ENCODE measurements at places on chromosomes 2 and 18.

DNA sequence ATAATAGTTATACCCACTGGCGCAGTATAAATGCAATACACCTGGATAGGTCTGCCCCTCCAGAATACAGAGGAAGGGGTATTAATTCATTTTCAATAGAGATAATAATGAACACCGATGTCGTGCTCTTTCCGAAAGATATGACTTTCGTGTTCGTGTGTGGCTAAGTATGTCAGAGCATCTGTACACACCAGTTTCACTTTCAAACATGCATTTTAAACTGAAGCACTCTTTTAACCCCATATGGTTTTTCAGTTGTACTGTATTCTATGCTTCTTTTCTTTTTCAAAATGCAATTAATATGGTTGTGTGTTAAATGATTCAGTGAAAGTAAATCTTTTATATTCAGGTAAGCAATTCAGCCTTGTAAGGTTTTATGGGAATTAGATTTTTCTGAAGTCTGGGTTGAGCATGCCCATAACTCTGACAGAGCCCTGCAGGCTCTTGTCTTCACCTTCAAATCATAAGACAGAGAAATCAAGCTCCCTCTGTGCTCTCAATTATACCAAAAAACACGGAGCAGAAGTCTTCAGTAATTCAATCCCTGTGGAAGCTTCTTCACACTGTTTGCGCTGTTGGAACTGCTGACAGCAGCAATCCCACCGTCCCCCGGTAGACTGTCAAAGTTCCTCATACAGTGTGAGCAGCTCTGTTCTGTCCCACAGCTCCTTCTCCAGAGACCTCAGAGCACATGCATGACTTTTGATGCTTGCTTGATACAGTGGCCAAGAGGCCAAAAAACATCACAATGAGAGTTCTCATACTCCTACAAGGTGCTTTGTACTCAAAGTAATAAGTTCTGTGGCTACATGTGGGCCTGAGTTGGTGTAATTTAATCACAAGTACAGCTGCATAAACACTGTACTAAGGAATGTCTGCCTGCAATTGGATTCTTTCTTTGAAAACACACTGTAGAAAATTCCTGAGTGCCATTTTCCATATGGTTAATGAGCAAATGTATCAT is 186.8 kb downstream of the ZNF521 start:
- DNase-seq = no peak

DNA sequence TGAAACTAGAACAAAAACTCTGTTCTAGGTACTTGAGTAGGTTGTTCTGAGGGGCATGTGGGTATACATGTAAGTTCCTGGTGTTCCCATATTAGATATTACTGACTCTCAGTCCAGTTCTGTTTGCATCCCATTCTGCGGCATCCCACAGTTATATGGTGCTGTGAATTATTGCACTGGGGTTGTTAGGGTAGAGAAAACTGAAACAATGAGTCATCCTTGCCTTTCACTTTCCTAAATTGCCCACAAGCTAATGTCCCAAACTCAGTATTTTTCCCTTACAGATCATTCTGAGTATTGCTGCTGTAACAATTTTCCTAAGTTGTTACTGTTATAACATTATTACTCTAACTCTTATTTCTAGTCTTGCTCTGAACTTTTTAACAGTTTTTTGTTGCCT is 3.0 kb downstream of the WDR75 start:
- no peak for DNase-seq

GRCh38 chr2:43121580-43122314 is 104.7 kb downstream of the ZFP36L2 start:
- DNase-seq = no peak

GRCh38 chr2:205148755-205149154 is 533.5 kb upstream of the NRP2 start:
- DNase-seq = no peak

DNA sequence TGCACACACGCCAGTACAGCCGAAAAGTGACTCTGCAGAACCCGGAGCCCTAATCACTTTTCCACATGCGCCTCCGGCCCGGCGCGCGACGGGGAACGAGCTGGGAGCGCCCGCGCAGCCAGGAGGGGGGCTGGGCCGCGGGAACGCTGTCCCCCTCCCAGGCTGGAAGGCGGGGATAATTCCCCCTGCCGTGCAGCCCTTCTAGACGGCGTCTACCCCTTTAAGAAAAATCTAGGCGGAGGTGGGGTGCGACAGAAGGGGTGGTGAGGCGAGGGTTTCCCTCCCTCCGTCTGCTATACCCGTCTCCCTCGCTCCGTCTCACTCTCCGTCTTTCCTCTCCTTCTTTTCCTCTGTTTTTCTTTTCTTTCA is 2.4 kb downstream of the CYP26B1 start:
- DNase-seq = no peak

- DNase-seq = no peak
These were observed 355.4 kb upstream of the GULP1 start for GRCh38 chr2:187936228-187936627.

GRCh38 chr2:33111002-33111446 is 164.3 kb downstream of the LTBP1 start:
- no peak for DNase-seq

DNA sequence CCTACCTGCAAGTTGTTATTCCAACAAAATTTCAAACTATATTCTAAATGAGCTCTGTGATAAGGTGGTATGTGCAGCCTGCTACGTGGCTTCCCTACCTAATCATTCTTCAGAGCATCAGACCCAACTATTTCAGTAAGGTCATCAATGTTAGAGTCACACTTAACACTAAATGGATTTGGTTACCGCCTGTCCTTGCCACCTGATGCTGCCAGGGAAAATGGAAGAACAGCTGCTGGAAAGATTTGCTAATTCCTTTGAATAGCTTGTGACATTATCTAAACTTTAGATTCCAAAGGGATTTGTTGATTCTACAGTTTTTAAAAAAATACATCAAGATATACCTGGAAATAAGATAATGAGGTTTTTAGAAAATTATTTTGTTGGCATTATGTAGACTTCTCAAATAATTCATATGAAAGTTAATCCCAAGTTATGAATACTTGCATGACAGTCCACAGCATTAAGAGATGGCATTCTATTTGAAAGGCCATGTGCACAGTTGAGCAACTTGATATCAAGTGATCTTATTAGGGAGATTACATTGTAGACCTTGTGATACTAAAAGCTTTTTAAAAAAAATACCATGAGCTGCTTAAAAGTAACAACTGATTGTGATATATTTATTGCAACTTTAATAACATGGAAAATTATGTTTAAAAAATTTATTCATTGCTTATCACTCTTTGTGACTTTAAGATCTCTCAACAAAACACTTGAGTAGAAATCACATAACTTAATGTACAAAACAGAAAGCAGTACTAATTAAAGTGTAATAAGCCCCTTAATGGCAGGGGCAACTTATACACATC is 98.3 kb upstream of the UGP2 start:
- DNase-seq = no peak

DNA sequence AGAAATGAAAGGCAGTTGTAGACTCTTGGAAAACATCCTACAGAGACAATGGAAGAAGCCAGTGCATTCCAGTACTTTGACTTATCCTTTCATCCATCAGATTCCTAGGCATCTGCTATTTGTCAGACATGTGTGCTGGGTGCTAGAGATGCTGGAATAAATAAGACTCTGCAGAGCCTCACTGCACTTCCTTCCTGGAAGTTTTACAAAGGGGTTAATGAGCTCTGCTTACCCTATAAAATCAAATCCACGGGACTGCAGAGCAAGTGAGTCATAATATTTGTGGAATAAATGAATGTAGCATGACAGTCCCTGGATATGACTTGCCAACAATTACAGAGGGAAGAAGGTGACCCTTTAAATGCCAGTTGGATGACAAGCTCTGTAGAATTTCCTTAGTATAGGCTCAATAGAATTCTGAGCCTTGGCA is 52.7 kb upstream of the NPAS2 start:
- peak; percentile 90 for DNase-seq

- DNase-seq = no peak
These were observed 171.2 kb downstream of the ASB1 start for GRCh38 chr2:238597638-238598528.

DNA sequence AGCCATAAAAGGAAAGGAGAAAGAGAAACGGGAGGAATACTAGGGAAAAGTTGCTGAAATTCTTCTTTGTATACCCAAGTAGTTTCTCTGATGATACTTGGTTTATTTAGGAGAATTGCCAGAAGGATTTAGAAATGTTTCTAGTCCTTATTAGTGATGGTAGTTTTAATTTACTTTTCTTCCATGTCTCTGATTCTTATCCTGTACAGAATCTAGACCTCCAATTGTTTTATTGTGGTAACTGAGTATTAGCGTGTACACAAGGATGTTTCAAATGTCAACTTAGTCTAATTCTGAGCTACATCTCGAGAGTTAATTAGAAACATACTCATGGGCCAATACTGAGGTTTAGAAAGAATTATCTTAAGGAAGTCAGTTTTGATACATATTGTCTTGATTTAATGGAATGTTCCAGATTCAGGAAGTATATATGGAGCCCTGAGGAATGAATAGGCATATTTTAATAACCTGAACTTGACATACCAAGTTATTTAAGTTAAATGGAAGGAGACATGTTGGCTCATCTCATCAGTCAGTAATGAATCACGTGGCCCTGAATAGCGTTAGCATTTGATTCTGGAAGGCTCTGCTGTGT is 219.6 kb downstream of the LTBP1 start:
- DNase-seq = no peak

- no peak for DNase-seq
These were observed 90.7 kb downstream of the INO80D start for GRCh38 chr2:205995260-205995659.

DNA sequence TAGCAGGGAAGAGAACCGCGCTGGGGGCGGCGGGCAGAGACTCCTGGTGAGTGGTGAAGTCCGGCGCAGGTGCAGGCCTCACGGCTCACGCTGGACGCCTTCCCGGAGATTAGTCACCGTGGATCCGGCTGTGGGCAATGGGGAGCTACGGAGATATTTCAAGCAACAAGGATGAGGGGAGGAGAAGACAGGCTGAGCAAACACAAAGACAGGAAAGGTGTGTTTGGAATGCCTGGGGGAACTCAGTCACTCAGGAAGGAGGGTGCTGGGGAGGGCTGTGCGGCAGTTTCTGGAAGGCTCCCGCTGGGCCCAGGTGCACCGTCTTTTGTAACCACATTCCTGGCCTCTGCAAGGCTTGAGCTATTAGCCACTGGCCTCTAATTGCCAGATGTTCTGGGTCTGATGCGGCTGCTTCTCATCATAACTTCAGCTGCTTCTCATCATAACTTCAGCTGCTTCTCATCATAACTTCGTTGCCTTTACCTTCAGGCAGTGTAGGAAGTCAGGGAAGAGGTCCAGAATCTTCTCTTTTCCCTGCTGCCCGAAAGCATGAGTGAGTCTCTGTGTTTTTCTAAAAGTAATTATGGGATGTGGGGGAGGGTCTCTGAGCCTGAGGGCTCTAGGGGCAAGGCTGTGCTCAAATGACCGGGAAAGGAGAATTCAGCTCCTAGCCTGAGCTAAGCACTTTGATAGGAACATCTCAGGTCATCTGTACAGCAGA is 118.9 kb downstream of the PXDN start:
- DNase-seq = peak; percentile 28

All from SW 1271 (cell line).